ENCODE measurements at places on chromosomes 11 and 22.

DNA sequence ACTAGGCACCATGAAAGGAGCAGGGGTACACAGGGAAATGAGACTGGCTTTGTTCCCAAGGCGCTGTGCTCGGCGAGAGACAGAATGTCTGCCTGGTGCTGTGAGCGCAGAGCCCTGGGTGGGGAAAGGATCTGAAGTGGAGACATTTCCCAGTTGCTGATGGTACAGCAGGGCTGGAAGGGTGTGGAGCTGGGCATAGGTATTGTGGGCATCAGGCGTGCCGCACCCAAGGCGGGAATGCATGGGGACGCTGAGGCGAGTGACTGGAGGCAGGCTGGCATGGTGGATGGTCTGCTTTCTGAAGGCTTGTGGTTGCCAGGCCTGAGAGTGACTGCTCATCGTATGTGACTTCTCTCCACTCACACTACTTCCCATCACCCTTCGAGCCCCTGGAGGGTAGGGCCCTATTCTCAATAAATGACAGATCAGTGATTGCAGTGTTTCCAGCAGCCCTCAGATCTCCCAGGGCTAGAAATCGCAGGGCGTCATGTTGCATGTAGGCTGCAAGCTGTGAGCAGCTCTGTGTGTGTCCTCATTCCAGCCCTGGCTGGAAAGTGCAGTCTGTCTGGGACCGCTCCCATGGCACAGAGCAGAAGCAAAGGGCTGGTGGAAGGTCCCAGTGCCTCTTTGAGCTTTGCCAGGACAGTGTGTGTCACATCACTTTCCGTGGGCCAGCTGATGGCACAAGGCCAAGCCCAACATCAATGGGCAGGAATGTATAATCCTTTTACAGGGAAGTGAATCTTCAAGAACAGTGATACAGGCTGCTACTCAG, 67.7 kb downstream of the TBC1D22A start:
- no peaks in the 10 kb centered on the region for H3K4me1 ChIP-seq
- no peak overlapping the region for H3K4me3 ChIP-seq
- DNase-seq, result peak; percentile 8
- no peaks in the 10 kb centered on the region for H3K36me3 ChIP-seq

GRCh38 chr11:98834776-98835175, 186.0 kb upstream of the CNTN5 start:
- H3K4me3 ChIP-seq, result no peak overlapping the region
- no peak overlapping the region for H3K27ac ChIP-seq
- H3K27me3 ChIP-seq, result no peaks in the 10 kb centered on the region
- DNase-seq, result no peak

- H3K4me1 ChIP-seq, result no peaks in the 10 kb centered on the region
- H3K27ac ChIP-seq, result no peak overlapping the region
- H3K4me3 ChIP-seq, result no peak overlapping the region
- H3K36me3 ChIP-seq, result no peaks in the 10 kb centered on the region
- no peak for DNase-seq
Observed at GRCh38 chr11:62419314-62419929, 589 bp downstream of the SCGB1A1 start.

DNA sequence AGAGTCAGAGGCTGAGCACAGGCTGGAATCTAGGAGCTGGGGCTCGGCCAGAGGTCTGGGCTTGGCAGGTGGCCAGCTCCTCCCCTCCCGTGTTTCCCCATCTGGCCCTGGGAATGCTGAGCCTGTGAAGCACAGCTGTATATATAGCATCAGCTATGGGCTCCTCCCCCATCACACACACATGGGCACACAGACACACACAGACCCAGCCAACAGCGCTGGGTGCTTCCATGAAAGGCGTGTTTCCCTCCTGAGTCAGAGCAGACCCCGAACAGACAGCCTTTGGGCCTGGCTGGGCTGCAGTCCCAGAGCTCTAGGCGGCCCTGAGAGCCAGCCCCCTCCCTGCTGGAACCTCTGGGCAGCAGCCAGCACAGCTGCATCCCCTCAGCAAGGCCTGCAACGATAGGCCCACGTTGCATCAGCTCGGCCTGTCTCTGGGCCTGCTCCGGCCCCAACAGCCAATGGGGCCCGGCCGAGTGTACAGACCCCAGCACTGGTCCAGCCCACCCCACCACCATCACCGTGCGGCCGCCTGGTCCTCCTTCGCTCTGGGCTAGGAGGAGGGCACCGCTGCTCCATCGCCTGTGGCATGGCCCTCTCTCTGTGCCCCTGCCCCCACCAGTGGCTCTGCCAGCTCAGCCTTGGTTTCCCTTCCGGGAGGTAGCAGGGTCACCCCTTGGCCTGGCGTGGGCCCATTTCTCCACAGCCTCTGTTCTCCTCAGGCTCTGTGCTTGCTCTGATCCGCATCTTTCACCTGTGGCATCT, 7.6 kb upstream of the SERPINH1 start:
- DNase-seq, result peak; percentile 52
- no peaks in the 10 kb centered on the region for H3K27me3 ChIP-seq
- no peak overlapping the region for H3K4me3 ChIP-seq
- no peaks in the 10 kb centered on the region for H3K36me3 ChIP-seq

GRCh38 chr11:79600711-79601110, 159.9 kb upstream of the TENM4 start:
- H3K4me3 ChIP-seq, result no peak overlapping the region
- no peaks in the 10 kb centered on the region for H3K4me1 ChIP-seq
- DNase-seq, result no peak
- H3K36me3 ChIP-seq, result no peaks in the 10 kb centered on the region

DNA sequence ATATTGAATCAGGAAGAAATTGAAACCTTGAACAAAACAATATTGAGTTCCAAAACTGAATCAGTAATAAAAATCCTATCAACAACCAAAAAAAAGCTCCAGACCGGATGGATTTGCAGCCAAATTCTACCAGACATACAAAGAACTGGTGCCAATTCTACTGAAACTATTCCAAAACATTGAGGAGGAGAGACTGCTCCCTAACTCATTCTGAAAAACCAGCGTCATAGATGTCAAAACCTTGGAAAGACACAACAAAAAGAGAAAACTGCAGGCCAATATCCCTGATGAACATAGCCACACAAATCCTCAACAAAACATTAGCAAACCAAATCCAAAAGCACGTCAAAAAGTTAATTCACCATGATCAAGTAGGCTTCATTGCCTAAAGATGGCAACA, 353.8 kb downstream of the TMEM135 start:
- no peaks in the 10 kb centered on the region for H3K4me1 ChIP-seq
- H3K4me3 ChIP-seq, result no peak overlapping the region
- no peak for DNase-seq
- H3K27me3 ChIP-seq, result no peaks in the 10 kb centered on the region

DNA sequence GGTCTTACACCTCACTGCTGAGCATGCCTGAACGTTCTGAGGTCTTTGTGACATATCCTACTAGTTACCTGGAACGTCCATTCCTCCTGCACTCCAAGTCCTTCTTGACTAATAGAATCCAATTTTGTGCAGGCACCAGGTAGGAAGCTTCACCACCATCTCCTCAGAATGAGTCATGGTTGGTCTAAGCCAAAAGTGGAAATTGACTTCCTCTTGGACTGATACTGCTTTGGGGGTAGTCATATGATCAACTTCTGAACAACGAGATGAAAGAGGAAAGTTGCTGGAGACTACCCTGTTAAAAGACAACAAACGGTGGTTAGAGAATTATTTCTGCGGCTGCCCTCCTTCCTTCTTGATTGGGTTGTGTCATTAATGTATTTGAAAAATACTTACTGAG, 374.2 kb upstream of the LARGE1 start:
- no peaks in the 10 kb centered on the region for H3K4me1 ChIP-seq
- no peaks in the 10 kb centered on the region for H3K36me3 ChIP-seq
- no peak overlapping the region for H3K27ac ChIP-seq
- H3K4me3 ChIP-seq, result no peak overlapping the region
- no peak for DNase-seq

GRCh38 chr22:43886231-43886630, 5.6 kb downstream of the PNPLA5 start:
- no peak overlapping the region for H3K4me3 ChIP-seq
- no peak for DNase-seq
- H3K27ac ChIP-seq, result no peak overlapping the region
- no peaks in the 10 kb centered on the region for H3K36me3 ChIP-seq
- peaks cover 7% of the 10 kb centered on the region for H3K27me3 ChIP-seq
- no peaks in the 10 kb centered on the region for H3K4me1 ChIP-seq

GRCh38 chr11:114293201-114293711, 2.9 kb upstream of the NNMT start:
- H3K4me3 ChIP-seq, result no peak overlapping the region
- H3K4me1 ChIP-seq, result no peaks in the 10 kb centered on the region
- H3K27me3 ChIP-seq, result no peaks in the 10 kb centered on the region
- H3K27ac ChIP-seq, result no peak overlapping the region

- H3K36me3 ChIP-seq, result no peaks in the 10 kb centered on the region
- no peak overlapping the region for H3K4me3 ChIP-seq
- no peak for DNase-seq
- no peaks in the 10 kb centered on the region for H3K27me3 ChIP-seq
Observed at GRCh38 chr11:115691030-115691429, 186.8 kb upstream of the CADM1 start.

DNA sequence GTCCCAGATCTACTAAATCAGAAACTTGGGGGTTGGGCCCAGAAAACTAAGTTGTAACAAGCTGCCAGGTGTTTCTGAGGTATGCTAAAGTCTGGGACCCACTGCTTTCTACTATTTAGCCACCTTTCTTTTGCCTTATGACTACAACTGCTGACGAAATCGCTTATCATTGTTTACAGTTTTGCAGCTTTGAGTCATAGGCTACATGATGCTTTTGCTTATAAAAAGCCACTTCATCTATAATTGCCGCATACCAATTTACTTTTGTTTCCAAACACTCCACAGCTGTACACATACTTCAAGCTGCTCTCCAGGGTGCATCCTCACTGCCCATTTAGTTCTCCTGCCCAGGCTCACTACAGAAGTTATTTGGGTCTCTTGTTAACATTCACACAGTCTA, 144.7 kb downstream of the ENTHD1 start:
- no peaks in the 10 kb centered on the region for H3K4me1 ChIP-seq
- H3K27ac ChIP-seq, result no peak overlapping the region
- no peak overlapping the region for H3K4me3 ChIP-seq
- DNase-seq, result no peak

GRCh38 chr22:50526834-50527801, 1.7 kb upstream of the SCO2 start:
- H3K4me1 ChIP-seq, result peaks cover 32% of the 10 kb centered on the region
- peak overlapping the region; percentile 19 for H3K4me3 ChIP-seq
- no peaks in the 10 kb centered on the region for H3K27me3 ChIP-seq
- peaks cover 15% of the 10 kb centered on the region for H3K36me3 ChIP-seq
- H3K27ac ChIP-seq, result peak overlapping the region; percentile 86

DNA sequence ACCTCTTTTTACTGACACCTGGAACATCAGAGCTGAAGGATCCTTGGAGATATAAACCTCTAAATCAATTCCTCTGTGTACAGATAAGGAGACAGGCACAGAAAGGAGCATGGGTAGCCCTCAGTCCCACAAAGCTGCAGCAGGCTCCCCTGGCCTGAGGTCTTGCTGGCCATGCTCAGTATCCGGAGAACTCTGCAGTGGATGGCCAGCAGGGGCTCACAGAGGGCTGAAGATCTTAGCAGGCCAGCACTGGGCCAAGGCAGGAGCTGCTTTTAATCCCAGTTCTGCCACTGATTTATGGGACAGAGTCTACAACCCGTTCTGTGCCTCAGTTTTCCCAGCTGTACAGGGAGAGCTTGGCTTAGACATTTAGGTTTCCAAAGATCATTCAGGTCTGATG, 52.6 kb upstream of the LRRC32 start:
- DNase-seq, result no peak
- no peak overlapping the region for H3K4me3 ChIP-seq
- H3K27ac ChIP-seq, result no peak overlapping the region
- no peaks in the 10 kb centered on the region for H3K27me3 ChIP-seq
- peaks cover 4% of the 10 kb centered on the region for H3K4me1 ChIP-seq
- no peaks in the 10 kb centered on the region for H3K36me3 ChIP-seq

GRCh38 chr11:73298233-73298632, 9.8 kb upstream of the ARHGEF17 start:
- H3K27me3 ChIP-seq, result no peaks in the 10 kb centered on the region
- no peak for DNase-seq
- no peak overlapping the region for H3K27ac ChIP-seq
- no peaks in the 10 kb centered on the region for H3K36me3 ChIP-seq
- H3K4me3 ChIP-seq, result no peak overlapping the region
- H3K4me1 ChIP-seq, result no peaks in the 10 kb centered on the region

DNA sequence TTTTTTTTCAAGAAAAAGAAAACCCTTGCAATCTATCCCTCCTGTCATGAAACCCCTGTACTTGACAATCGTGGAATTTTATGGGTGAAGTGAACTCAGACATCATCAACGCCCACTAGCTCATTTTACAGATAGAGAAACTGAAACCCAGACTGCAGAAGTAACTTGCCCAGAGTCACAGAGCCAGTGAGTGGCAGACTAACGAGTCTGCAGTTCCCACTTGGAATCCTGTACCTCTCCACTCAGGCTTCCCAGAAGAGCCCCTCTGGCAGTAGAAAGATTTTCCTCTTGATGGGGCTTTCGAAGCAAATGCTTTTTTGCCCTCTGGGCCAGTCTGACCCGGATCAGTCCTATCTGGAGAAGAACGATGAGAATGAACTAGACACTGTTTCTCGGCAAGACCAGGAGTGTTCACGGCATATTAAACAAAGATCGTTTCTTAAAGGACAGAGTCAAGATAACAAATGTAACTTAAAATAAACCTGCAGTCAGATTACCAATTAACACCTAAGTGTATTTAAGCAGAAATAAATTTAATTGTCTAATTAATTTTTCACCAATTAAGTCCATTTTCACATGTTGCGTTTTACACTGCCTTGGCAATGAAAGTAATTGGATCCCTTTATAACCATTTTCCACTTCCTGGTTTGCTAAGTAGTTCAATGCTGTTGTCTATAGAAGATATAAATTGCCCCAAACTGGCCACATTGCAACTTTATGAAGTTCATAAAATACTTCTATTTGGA, 61.3 kb upstream of the CREB3L1 start:
- H3K4me3 ChIP-seq, result no peak overlapping the region
- no peaks in the 10 kb centered on the region for H3K36me3 ChIP-seq
- no peak for DNase-seq
- no peak overlapping the region for H3K27ac ChIP-seq
- no peaks in the 10 kb centered on the region for H3K4me1 ChIP-seq

- no peak overlapping the region for H3K4me3 ChIP-seq
- H3K4me1 ChIP-seq, result no peaks in the 10 kb centered on the region
- no peak for DNase-seq
- H3K36me3 ChIP-seq, result no peaks in the 10 kb centered on the region
Observed at GRCh38 chr11:5242933-5243815, 6.5 kb downstream of the HBG1 start.

DNA sequence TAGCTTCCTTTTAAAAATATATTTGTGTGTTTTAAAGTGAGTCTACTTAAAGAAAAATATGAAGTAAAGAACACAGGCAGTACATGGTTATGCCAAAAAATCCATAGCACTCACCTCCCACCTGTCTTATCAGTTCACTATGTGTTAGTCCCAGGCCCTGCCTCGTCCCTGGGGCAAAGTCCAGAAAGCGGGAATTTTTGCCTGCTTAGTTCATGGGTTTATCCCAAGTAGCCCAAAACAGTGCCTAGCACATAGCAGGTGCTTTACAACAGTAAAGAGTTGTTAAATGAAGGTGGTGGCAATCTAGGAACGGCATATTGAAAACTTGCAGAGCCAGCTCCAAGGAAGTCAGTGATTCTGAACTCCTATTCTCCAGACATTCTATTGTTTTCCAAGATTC, 154.0 kb downstream of the MN1 start:
- DNase-seq, result no peak
- no peaks in the 10 kb centered on the region for H3K36me3 ChIP-seq
- H3K4me3 ChIP-seq, result no peak overlapping the region
- H3K27ac ChIP-seq, result no peak overlapping the region
- H3K27me3 ChIP-seq, result no peaks in the 10 kb centered on the region

- H3K36me3 ChIP-seq, result no peaks in the 10 kb centered on the region
- H3K27ac ChIP-seq, result peak overlapping the region; percentile 80
- no peak for DNase-seq
- peaks cover 21% of the 10 kb centered on the region for H3K4me1 ChIP-seq
Observed at GRCh38 chr22:27378995-27379394, 422.6 kb downstream of the MN1 start.

Measured in thyroid gland (tissue), 4 donors.